ENCODE measurements at places on chromosomes 1 and 21.

GRCh38 chr1:201792534-201793305, 36.2 kb upstream of the IPO9 start:
- H3K36me3 ChIP-seq: no peaks in the 10 kb centered on the region
- no peak overlapping the region for H3K27ac ChIP-seq
- peaks cover 7% of the 10 kb centered on the region for H3K4me1 ChIP-seq

- H3K4me1 ChIP-seq: peaks cover 6% of the 10 kb centered on the region
- H3K27ac ChIP-seq: no peak overlapping the region
Measured at GRCh38 chr1:84083307-84083706, 60.8 kb upstream of the PRKACB start.

DNA sequence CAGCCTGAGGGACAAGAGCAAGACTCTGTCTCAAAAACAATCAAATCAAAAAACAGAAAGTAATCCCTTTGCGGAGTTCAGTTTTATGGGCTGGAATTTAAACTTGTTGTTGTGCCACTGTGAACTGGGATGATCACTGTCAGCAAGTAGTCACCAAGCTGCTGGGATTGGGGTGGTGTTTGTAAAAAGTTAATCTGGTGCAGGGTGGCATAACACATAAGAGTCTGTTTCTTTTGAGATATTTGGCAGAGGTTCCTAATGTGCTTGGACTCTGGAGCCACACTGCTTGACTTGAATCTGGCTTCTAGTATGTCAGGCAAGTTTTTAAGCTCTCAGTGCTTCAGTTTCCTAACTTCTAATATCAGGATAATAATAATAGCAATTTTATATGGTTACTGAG, 6.6 kb downstream of the CLIC4 start:
- H3K4me1 ChIP-seq: peaks cover 18% of the 10 kb centered on the region
- no peak overlapping the region for H3K27ac ChIP-seq
- H3K27me3 ChIP-seq: no peaks in the 10 kb centered on the region
- DNase-seq: no peak
- H3K4me3 ChIP-seq: no peak overlapping the region

DNA sequence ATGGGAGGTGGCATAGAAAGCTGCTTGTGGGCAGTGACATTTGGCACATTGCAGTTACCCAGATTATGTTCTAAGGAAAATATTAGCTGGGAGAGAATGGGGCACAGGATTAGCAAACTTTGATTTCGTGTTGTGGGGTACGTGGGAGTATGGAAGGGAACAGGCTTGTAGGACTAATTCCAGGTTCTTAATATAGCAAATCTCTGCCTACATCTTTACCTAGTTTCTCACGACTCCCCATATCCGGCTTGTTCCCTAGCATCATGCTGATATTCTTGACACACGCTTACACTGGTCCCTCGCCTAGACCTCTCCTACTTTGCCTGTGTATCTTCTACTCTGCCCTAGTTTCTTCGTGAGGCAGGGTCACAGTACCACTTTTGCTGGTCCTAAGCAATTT, 293.9 kb upstream of the PLXNA2 start:
- H3K36me3 ChIP-seq: no peaks in the 10 kb centered on the region
- H3K4me1 ChIP-seq: no peaks in the 10 kb centered on the region
- no peak overlapping the region for H3K27ac ChIP-seq
- H3K27me3 ChIP-seq: no peaks in the 10 kb centered on the region

DNA sequence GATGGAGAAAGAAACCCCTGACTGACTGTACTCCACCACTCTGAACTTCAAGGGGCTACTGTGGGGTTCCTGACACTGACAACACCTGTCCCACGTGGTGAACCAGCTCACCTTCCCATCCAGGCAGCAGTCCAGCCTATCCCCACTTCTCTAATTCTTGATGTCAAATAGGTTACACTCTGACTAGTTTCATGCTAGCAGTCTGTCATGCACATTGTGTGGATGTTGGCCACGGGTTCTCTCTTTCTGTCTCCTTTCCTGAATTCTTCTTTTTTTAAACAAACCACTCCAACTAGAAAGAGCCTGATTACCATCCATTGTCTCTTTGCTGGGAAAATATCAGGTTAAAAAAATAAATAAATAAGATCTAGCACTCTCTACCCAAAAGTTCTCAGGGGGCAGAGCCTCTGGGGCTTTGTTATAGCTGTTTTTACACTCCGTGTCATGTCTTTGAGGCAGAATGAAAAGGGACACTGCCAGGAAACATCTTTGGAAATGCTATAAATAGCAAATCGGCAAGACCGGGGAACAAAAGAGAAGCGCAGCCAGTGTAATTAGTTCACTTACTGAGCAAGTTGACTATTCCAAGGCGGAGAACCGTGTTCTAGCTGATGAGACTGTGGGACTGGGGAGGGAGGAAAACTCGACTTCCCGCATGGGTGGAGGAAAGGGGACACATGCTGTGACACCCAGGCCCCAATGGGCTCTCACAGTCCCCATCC, 356.1 kb downstream of the OMA1 start:
- no peaks in the 10 kb centered on the region for H3K27me3 ChIP-seq
- no peaks in the 10 kb centered on the region for H3K4me1 ChIP-seq
- no peak for DNase-seq
- no peak overlapping the region for H3K4me3 ChIP-seq
- H3K36me3 ChIP-seq: no peaks in the 10 kb centered on the region
- H3K27ac ChIP-seq: no peak overlapping the region

- no peak overlapping the region for H3K4me3 ChIP-seq
- no peaks in the 10 kb centered on the region for H3K36me3 ChIP-seq
Measured at GRCh38 chr1:118323246-118323645, 138.2 kb upstream of the SPAG17 start.

Data from activated T-helper 2 cell treated with anti-CD3 and anti-CD28 coated beads, Interferon-gamma antibody, Interleukin-2, Interleukin-4, amounts not matched to agents 10 μg/mL and 5 μg/mL and 100 μg/mL, durations not matched to agents 14 hours and 24 hours and 36 hours (primary cell).